ENCODE measurements at places on chromosomes 5 and 9.

- DNase-seq: no peak
Observed at GRCh38 chr5:31581498-31582099, 49.5 kb downstream of the C5orf22 start.

DNA sequence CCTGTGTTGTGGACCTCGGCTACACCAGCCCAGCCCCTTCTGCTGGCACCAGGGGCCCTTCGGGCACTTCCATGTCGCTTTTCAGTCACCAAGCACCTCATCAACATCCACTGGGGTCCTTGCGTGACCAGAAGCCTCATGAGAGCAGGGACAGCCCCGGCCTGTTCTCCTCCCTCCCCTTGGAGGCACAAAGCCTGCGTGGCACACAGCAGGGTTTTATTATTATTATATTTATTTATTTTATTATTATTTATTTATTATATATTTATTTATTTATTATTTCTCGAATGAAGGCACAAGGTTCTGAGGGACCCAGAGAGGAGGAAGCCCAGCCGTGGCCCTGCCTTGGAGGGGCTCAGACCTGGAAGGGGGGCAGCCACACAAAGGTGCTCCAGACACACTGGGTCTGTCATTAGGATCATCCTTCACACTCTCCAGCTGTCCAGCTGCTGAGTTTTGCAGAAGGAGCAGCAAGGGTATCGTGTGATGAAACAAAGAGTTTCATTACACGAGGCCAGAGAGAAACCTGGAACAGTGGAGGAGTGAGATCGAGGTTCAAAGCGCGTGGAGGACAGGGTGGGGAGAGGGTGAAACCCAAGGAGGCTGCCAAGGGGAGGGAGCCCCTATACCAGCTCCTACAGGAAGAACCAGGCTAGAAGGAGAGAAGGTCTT, 5.2 kb downstream of the VAV2 start:
- no peak for DNase-seq

GRCh38 chr5:89847743-89848142, 561.8 kb downstream of the CETN3 start:
- DNase-seq: no peak

DNA sequence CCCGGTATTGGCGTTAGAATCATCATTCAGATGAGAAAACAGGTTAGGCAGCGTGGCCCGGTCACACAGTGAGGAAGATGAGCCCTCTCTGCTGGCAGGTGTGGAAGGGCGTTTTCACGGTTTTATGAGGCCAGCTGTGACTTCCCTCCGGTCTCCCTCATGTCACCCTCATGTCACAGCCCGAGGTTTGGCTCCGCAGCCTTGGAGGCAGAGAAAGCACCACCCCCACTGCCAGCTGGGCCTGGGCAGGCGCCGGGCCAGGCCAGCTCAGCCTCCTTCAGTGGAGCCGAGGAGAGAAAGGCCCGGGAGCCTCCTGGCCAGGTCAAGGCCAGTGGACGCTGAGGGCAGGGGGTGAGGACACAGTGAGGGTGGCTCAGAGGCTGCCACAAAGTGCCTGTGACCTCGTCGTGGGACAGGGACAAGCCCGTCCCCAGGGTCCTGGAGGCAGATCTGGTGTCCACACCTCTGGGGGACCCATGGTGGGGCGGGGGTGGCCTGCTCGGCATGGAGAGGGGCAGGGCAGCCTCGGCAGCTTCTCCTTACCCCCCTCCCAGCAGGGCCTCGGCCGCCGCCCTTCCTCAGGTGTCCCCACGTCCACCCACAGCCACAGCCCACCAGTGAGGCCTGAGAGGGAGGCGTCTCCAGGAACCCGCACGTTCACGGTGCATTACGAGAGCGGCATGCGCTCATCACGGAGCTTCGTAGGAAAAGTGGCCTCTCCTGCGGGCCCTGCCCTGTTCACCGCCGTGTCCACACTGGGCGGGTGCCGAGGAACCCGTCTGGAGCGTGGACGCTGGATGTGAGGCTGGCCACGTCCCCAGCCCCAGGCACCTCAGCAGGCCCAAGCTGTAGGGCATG, 32.2 kb downstream of the EXD3 start:
- no peak for DNase-seq

- DNase-seq: no peak
Observed at GRCh38 chr5:90347462-90347861, 62.1 kb downstream of the CETN3 start.

DNA sequence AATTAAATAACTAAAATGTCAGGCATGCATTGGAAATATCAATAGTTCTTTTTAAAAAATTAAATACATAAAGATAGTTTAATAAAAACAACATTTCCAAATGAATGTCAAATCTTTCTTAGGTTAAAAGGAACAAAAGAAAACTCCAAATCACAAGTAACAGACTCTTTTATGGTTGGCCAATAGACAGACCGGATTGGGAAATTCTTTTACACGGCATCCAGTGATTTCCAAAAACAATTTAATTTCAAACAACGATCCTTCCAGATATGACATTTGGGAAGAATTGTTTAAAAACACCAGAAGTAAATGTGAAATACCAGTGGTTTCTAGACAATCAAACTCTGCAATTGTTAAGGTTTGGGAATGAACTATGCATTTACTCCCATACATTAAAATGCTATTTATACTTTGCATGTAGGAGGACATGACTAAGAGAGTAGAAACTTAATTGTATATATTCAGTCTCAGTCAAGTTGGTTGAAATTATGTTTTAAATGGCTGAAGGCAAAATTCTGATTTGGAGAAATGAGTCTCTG, 32.8 kb downstream of the ZNF474 start:
- DNase-seq: no peak

- DNase-seq: no peak
Observed at GRCh38 chr9:17005056-17005823, 129.6 kb upstream of the CNTLN start.

GRCh38 chr5:67306965-67307607, 110.5 kb upstream of the CD180 start:
- no peak for DNase-seq

DNA sequence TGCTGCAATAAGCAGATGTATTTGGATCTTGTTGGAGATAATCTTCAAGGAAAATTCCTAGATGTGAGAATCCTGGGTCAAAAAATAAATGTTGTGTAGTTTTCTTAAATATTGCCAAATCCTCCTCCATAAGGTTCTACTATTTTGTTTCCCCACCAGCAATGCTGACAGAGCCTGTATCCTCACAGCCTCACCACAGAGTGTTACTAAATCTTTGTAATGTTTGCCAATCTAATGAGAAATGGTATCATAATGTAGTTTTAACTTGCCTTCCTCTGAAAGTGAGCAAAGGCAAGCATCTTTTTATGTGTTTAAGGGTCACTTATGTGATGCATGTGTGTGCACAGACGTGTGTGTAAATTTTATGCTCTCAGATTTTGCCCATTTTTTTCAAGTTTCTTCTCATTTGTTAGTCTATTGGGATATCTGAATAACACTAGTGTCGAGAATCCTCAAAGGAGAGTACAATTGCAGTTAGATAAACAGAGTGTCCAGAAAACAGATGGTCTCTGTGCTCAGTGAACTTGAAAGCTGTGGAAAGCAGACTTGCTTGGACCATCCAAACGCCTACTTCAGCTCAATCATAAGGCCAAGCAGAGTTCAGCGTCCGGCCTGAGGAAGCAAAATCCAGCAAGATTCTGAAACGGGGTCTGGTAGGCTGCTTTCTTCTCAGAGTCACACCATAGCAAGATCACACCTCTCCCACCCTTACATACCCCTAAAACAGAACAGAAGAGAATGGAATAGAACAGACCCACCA, 35.7 kb upstream of the UGT3A1 start:
- no peak for DNase-seq

DNA sequence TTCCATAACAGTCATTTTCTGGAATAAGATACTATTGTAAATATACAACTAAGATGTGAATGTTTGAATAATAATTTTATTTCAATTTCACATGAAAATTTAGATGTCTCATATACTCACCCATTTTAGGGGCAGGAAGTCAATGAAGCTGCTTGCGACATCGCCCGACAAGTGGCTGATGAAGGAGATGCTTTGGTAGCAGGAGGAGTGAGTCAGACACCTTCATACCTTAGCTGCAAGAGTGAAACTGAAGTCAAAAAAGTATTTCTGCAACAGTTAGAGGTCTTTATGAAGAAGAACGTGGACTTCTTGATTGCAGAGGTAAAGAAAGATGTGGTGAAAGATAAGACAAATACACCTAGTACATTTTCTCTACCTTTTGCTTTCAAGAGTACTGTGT, 8.6 kb downstream of the BHMT start:
- DNase-seq: no peak

DNA sequence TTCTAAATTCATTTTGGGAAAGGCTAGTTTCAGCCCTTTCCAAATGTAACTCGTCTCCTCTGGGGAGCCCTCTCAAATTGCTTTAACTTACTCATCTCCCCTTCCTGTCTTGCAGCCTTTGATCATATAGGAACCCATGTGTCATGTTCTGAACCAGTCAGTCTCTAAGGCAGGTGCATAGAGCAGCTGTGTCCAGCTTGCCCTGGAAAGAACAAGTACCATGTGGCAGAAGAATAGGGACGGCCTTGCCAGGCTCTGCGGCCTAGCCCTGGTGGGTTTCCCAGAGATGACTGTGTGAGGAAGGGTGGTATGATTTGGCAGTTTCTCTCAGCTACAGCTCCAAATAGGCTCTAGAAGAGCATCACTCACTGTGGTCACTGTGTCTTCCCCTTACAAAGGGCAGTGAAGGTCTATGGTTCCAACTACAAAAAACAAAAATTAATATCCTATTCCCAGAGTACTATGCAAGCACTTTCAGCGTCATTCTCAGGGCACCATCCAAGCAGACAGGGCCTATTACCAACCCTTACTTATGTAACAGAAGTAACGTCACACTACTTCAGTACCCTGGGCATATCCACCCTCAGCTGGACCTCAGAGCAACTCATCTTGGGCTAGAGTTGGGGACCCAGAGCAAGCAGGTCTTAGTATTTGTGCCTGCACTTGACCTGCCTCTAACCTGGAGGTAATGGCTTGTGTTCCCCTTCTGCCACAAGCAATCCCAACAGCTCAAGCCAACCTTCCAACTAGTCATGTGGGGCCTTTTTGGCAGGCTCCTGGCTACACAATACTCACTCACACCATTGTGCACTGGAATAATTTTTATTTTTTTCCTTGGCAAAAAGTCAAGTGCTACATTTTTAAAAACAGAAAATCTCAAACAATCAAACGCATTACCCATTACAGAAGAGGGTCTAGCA, 37.2 kb upstream of the UBAP2 start:
- no peak for DNase-seq

GRCh38 chr9:106922026-106922425, 59.1 kb downstream of the ZNF462 start:
- DNase-seq: no peak

- DNase-seq: no peak
Observed at GRCh38 chr9:105425816-105426433, 21.9 kb upstream of the FSD1L start.

DNA sequence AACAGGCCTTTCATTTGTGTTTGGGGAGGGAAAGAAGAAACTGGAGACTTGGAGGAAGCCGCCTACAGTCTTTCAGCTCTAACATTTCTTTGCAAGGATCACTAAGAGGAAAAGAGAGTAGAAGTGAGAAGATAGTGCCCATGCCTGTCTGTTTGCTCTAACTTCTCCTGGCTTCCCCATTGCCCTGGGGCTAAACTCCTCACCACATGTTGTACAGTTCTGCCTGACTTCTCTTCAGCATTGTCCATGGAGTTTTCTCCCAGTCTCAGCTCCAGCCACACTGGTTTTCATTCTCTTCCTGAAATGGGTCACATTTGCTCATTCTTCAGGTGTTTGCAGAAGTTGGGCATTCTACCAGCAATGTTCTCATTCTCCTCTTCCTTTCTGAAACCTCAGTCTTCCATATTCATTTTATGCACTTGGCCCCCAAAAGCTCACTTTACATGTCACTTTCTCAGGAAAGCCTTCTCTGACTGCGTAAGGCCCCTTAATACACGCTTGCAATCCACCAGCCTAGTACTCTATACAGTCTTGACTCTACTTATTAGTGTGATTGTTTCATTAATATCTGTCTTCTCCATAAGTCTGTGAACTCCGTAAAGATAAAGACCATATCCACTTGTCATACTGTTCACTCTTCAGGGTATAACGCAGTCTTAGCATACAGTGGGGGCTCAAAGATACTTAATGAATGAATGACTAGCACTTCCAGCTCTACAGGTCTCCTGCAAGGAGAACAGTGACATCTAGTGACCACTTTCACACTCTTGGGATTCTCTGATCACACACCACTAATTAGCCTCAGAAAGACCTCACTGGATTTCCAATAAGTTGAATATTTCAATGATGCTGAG, 40.2 kb upstream of the TRIM32 start:
- no peak for DNase-seq

GRCh38 chr5:179257176-179257682, 88.0 kb downstream of the ADAMTS2 start:
- DNase-seq: no peak

DNA sequence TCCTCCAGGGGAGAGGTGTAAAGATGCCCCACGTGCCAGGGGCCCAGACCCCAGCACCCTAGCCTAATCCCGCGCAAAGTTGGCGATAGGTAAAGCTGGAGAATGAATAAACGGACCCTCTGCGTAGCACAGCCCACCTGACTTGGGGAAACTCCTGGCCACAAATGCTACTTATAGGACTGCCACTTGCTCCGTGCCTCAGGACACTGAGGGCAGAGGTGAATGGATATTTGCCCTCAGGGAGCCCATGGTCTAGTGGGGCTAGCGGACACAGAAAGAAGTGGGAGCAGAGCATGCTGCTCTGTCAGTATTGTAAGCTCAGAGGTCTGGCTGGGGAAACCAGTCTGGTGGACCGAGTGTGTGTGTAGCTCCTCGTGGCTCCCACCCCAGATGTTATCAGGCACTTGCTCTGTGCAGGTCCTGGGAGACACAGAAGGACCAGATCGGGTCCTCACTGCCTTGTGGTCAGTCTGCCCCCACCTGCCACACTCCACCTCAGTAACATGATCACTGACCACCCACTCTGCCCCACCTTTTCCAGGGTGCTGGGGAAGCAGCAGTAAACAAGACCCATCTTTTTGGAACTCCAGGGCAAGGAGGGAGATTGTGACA, 841 bp downstream of the GRK6 start:
- DNase-seq: no peak

All from cerebellar nuclear complex (tissue), 1 donor.